Kidney (tissue), 22 donors: ENCODE measurements at places on chromosomes 12 and 14. TPM values are rescaled to one million over a fixed set of nuclear protein-coding genes. Genes with fewer than 3 reads are reported as not detected.

DNA sequence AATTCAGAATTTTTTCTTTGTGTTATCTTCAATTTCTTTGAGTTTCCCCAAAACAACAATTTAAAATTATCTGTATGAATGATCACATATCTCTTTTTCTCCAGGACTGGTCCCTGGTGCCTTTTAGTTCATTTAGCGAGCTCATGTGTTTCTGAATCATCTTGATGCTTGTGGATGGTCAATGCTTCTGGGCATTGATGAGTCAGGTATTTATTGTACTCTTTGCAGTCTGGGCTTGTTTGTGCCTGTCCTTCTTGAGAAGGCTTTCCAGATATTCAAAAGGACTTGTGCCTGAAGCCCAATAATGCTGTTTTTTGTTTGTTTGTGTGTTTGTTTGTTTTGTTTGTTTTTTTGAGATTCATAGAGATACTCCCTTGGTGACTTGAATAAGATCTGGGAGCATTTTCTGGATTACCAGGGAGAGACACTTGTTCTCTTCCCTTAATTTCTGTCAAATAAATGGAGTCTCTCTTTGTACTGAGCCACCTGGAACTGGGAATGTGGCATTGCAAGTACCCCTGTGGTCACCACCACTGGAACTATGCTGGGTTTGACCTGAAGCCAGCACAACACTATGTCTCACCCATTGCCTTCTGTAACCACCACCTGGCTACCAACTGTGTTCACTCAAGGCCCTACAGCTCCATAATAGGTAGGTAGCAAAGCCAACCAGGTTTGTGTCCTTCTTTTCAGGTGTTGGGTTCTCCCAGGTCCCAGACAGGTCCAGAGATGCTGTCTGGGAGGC, 56.3 kb downstream of the SLC6A15 start:
- DNase-seq, result no peak

WASHC4 gene
- 63.6 TPM for total RNA-seq

GRCh38 chr12:18492372-18493025, 231.2 kb downstream of the PIK3C2G start:
- DNase-seq, result no peak

- no peak for DNase-seq
Observed at GRCh38 chr14:26332966-26333365, 264.9 kb downstream of the NOVA1 start.

DNA sequence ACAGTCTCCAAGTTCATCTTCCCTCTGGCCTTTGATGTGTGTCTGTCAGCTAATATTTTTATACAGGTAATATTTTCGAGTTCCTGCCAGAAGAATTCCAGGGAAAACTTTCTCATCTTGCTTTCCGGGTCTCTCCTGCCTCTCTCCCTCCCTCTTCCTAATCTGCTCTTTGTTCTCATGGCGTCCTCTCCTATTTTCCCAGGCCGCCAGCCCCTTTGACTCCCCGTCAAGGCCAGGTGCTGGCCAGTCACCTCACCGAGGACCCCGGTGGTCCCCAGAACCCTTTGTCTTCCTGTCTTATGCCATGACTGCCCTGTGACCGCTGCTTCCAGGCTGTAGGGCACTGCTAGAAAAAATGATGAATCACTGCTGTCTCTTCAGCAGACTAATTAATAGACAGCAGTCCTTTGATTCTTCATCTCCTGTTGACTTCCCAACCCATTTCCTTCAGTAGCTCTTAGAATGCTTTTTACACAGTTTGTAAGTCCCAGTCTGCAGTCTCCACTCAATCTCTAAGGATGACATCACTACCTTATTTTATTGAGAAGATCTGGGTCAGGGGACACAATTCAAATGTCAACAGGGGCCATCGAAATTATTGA, 40.7 kb downstream of the PPFIBP1 start:
- DNase-seq, result no peak

MYH6 gene
- total RNA-seq, result 0.03 TPM

GRCh38 chr14:60508707-60509437, at the start of gene SIX6:
TSS of gene SIX6 (plus strand) at chr14:60509146. CDS start at chr14:60509399, 253 bp downstream.
- no peak for DNase-seq

ABCC9 gene
- total RNA-seq, result 21.3 TPM

GSG1 gene
- 0.19 TPM for total RNA-seq

GRCh38 chr12:14418451-14418890, 53.0 kb downstream of the ATF7IP start:
- no peak for DNase-seq

SLC6A15 gene
- 0.28 TPM for total RNA-seq

- peak; percentile 14 for DNase-seq
Observed at GRCh38 chr12:55673638-55674037, 34.1 kb downstream of the ITGA7 start.

EPYC gene
- total RNA-seq, result not detected

GRCh38 chr12:29750131-29750927, 33.4 kb downstream of the TMTC1 start:
- DNase-seq, result no peak

IL22 gene
- total RNA-seq, result not detected

DNA sequence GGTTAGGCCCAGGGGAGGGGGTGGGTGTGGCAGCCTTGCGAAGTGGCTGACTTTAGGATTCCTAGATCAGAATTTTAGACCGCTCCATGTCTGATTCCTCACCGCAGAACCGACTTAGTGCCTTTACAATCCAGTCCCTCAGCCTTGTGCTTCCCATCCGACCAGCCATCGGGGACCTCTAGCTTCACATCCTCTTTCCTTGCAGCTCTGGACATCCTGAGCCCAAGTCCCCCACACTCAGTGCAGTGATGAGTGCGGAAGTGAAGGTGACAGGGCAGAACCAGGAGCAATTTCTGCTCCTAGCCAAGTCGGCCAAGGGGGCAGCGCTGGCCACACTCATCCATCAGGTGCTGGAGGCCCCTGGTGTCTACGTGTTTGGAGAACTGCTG, 557 bp downstream of the COPS7A start:
- no peak for DNase-seq

OASL gene
- 1.0 TPM for total RNA-seq

DNA sequence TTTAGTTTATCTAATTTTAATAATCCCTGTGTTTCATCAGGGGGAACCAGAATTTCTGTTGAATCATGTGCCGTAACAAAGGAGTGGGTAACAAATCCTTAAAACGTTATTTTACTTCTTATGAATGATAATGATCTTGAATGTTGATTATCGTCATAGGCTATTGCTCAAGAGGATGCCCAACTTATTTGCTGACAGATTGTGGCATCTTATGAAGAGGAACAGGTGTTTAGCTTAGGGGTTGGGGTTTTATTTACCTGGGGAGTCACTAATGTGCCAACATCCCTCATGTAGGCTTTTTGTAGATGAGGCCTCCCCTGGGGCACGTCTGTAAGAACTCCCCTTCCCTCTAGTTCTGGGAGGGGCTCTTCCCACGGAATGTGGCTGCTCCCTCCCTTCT, 32.4 kb upstream of the TMX1 start:
- no peak for DNase-seq

DNA sequence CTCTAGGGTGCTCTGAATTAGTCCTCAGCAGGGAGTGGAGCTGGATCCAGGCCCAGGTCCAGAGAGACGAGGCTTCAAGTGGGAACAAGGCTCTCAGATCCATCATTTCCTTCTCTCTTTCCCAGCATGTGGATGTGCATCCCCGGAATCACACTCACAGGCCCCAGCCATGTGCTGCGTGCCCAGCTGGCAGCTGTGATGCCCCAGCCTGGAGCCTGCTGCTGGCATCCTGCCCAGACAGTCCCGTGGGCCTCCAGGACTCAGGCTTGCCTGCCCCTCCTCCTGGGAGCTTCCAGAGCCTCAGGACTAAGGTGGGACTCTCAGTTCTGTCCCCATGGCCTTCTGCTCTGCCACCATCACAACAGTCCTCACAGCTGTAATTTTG, 6.2 kb upstream of the KRT84 start:
- DNase-seq, result no peak

DNA sequence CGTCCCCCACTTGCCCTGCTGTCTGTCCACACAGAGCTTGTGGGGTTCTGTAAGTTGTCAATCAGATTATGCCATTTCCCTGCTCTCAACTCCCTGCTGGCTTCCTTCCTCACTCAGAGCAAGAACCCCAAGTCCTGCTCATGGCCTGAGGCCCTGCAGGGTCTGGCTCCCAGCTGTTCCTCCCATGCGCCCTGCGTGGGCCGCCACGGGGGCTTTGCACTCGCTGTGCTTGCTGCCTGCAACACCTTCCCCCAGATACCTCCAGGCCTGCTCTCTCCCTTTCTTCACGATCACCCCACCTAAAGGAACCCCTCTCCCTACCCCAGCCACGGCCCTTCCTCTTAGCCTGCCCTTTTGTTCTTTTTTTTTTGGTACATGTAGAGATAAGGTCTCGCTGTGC, 234.6 kb downstream of the AACS start:
- DNase-seq, result no peak

DNA sequence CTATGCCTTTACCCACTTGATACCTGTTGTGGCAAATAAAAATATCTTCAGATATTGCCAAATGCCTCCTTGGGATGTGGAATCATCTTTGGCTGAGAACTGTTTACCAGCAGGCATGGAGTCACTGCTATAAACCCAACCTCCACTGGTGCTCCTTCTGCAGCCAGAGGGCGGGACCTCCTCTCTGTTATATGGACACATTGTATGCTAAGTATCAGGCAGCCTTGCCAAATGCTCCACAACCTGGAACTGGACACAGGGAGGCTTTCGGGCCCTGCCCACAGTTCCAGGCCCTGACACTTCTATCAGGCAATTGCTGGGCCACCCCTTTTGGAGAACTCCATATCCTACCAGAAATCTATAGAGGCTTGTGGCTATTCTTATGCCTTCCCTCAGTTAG, 201.0 kb downstream of the TMX1 start:
- DNase-seq, result no peak

- no peak for DNase-seq
Observed at GRCh38 chr14:64388533-64389285, 556 bp downstream of the MTHFD1 start.

GRCh38 chr14:51680031-51680430, 28.3 kb downstream of the FRMD6 start:
- DNase-seq, result no peak

DNA sequence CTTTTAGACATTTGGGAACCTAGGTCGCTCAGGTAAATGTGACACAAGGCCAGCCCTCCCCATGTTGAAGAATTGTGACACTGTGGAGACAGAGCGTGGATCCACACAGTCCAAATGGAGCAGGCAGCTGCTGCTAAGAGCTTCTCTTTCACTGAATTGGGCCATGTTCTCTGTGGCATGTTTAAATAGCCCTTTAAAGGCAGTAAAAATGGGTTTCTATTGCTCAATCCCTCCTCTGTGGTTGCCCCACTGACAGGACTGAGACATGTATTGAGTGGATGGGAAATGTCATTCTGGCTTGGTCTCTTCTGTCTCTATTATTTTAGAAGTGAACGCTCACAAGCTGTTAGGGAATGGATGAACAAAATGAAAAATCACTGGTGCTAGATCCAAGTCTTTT, 84.0 kb upstream of the PRICKLE1 start:
- no peak for DNase-seq

GON7 gene
- 12.3 TPM for total RNA-seq

- DNase-seq, result peak; percentile 23
Observed at GRCh38 chr14:56342494-56342942, 224.3 kb downstream of the PELI2 start.

DNA sequence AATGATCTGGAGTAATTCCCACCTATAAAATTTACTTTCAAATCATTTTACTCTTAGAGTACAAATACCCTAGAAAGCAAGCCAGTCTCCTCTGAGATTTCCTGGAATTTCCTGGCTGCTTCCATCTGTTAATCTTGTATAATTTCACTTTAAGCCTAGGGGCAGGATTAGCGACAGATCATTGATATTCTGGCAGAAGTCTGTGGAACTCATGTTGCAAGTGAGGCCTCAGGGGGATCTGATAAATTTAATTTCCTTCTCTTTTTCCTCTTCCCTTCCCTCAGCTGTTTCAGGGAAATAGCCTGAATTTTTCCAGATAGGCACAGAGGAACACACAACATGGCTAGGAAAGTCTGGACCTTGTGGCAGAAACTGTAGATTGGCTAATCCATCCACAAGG, 5.9 kb upstream of the KRT6A start:
- no peak for DNase-seq

B4GALNT3 gene
- total RNA-seq, result 12.5 TPM

- peak; percentile 97 for DNase-seq
Observed at GRCh38 chr14:72893636-72894322, at the start of gene DPF3. TSS of gene DPF3 (minus strand) at chr14:72894101. CDS start at chr14:72894088, 13 bp downstream.

DNA sequence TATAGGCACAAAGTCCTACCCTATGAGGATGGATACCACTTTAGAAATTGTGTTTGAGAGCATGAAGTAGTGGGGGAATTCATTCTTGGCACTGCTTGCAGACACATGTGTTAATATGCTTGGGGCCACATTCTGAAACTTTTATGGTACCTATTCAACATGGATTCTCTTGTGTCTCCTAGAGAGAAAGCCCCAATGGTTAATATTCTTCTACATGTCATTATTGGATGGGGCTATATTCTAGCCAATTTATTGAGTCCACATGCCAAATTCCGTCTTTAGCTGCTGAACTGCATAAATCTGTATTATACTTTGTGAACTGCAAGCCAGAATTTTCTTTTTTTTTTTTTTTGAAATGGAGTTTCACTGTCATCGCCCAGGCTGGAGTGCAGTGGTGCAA, 140.0 kb downstream of the KICS2 start:
- no peak for DNase-seq

DNA sequence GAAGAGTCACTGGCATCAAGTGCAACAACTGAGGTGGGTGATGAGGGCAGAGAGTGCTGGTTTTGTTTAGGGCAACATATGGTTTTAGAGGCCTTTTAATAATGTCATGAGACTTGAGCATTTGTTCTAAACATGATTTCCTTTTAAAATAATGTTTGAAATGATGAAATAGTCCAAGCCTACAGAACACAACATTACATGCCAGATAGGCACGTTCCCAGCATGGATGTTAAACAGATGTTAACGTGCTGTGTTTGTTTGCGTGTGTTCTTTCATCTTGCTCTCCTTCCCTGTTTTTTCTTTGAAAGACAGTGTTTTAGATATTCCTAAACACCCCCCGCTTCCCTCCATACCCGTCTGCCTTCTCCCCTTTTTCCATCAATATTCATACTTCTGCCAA, 82.3 kb downstream of the RGS6 start:
- no peak for DNase-seq

MANSC1 gene
- 38.7 TPM for total RNA-seq

GPX2 gene
- 8.4 TPM for total RNA-seq

- DNase-seq, result no peak
Observed at GRCh38 chr14:103732868-103733620, 17.4 kb downstream of the ZFYVE21 start.

DNA sequence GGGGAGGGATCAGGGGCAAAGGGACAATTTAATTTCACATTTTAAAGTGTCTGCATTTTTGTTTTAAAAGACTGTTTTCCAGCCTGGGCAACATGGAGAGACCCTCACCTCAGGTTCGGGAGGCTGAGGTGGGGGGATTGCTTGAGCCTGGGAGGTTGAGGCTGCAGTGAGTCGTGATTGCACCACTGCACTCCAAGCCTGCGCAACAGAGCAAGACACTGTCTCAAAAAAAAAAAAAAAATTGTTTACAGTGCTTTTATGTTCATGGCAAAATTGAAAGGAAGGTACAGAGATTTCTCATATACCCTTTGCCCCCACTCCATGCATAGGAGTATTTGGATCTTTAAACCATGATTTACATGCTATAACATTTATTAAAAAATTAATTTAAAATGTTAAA, 16.4 kb upstream of the HVCN1 start:
- DNase-seq, result no peak
